Bronchial epithelial cell (primary cell): ENCODE measurements at places on chromosomes 16 and 17. TPM values are rescaled to one million over a fixed set of nuclear protein-coding genes. Genes with fewer than 3 reads are reported as not detected.

The TNRC6C gene
- 0.79 and 1.3 TPM in 2 replicates for total RNA-seq

The CCL8 gene
- total RNA-seq = not detected in 2 replicates

The CMTM2 gene
- not detected in 2 replicates for total RNA-seq

The GDPD3 gene
- 7.1 and 20.7 TPM in 2 replicates for total RNA-seq

The NATD1 gene
- 0.53 and 0.77 TPM in 2 replicates for total RNA-seq

The ABCA5 gene
- 11.6 and 15.6 TPM in 2 replicates for total RNA-seq

The ASPA gene
- not detected in 2 replicates for total RNA-seq

The KRT12 gene
- total RNA-seq = not detected in 2 replicates

The ABCA9 gene
- total RNA-seq = 0.13 and 0.26 TPM in 2 replicates

The SHISA6 gene
- not detected in 2 replicates for total RNA-seq

The RFFL gene
- total RNA-seq = 8.4 and 20.1 TPM in 2 replicates

The TBC1D28 gene
- 0.53 TPM in 1 of 2 replicates, not detected in the other for total RNA-seq

GRCh38 chr17:5282642-5283217 is 646 bp downstream of the RABEP1 start:
- DNase-seq = peak; percentile 17

DNA sequence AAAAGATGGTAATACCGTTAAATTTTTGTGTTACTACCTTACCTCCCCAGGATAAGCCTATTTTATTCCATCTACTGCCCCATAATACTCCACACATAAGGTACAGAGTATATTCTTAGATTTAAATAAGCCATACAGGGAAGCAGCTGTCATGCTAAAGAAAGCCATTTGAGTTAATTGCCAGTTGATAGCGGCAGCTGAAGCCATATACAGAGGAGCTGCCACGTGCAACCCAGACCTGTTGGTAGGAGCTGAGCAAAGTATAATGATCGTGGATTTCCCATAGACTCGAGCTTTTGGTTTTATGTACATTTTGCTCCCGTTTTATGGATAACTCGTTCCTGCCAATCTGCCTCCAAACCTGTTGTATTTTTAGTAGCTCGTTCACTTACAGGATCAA is 12.0 kb downstream of the CPSF4L start:
- no peak for DNase-seq

- no peak for DNase-seq
Measured at GRCh38 chr17:33837281-33837680, 417.8 kb upstream of the CCL2 start.

- no peak for DNase-seq
Measured at GRCh38 chr17:81994593-81995462, 17.4 kb downstream of the ASPSCR1 start.

GRCh38 chr17:31425282-31426040 is 34.0 kb downstream of the RAB11FIP4 start:
- DNase-seq = no peak

GRCh38 chr16:14186007-14186794 is 115.1 kb downstream of the MRTFB start:
- peak; percentile 26 for DNase-seq

GRCh38 chr16:9365370-9365728 is 273.9 kb downstream of the HAPSTR1 start:
- DNase-seq = no peak

DNA sequence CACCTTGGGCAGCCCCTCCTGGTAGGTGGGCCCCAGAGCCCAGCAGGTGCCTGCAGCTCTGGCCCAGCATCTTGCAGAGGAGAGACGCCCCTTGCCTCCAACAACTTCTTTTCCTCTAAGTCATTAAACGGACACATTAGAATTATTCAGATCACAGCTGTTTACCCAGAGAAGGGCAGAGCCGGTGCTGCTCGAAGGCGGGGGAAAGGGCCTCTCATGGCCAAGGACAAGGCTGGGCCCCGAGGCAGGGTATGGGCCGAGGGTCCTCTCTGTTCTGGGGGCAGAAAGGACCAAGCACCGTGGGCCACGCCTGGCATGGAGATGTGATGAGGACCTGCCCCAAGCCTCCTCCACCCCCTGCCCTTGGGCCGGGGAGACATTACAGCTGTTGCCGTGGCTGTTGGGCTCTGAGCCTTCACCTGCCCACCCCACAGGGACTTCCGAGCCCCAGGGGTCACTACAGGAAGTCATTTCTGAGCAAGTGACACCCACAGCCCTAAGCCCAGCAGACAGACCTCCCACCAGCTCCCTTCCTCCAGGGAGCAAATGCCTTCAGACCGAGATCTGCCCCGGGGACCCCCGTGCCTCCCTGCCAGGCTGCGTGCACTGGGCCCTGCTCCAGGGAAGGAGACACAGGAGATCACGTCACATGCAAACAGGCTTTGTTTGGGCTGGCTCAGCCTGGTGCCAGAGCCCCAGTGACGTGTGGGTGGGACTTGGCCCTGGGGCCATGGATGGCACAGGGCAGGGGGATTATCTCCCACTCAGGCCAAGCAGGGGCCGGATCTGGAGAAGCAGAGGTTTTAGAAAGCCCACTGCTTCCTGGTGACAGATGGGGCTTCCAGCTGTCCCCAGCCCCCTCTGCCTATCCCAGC is 699 bp upstream of the PVALEF start:
- DNase-seq = no peak

- no peak for DNase-seq
Measured at GRCh38 chr17:11467639-11468038, 130.6 kb upstream of the DNAH9 start.

DNA sequence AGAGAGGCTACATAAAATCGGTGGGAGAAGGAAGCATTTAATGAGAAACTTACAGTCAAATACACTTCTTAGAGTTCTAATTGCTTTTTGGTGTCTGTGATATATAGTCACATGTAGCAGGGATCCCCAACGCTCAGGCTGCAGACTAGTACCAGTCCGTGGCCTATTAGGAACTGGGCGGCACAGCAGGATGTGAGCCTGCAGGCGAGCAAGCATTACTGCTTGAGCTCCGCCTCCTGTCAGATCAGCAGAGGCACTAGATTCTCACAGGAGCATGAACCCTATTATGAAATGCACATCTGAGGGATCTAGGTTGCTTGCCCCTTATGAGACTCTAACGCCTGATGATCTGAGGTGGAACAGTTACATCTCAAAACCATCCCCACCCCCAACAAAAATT is 158.5 kb downstream of the TANC2 start:
- no peak for DNase-seq

DNA sequence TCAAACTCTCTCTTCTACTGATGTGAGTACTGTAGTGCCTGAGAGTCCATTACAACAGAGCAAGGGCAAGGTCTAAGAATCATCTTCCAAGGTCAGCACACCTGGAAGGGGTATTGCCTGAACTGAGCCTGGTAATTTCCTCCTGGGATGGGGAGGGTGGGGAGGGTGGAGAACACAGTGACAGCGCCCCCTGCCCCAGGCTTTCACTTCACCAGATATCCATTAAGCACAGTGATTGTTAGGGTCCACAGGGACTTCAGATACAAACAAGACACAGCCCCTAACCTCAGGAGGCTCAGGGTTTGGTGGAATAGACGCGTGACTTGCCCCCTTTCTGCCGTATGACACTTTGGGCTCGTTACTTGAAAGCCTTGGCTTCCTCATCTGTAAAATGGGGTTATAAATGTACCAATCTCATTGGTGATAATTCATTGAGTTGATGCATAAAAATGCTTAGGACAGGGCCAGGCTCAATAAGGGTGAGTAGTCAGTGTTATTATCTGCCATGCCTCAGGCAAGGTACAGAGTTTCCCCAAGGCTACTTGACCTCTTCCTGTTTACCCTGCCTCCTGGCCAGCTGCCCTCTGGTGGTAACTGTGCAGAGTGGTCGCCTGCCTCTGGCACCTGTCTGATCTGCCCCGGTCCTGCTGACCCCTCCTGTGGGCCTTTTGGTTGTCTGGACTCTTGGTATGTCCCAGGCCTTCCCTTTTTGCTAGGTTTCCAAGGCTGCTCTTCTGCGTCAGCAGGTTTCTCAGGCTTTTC is 13.1 kb upstream of the BRD7 start:
- DNase-seq = no peak

DNA sequence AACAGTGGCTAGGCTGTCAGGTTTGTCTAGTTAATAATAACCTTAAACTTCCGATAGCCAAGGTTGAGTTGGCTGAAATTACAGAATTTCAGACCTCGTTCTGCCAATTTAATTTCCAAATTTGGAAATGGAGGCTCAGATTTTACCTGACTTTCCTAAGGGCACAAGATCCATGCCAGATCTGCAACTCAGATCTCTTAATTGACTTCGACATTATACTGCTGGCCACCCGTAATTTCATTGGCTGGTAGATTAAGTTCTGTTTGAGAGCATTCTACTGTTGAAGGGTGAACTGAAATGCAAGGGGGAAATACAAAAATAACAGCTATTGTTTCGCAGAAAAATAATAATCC is 210.8 kb downstream of the CNTNAP4 start:
- DNase-seq = no peak

DNA sequence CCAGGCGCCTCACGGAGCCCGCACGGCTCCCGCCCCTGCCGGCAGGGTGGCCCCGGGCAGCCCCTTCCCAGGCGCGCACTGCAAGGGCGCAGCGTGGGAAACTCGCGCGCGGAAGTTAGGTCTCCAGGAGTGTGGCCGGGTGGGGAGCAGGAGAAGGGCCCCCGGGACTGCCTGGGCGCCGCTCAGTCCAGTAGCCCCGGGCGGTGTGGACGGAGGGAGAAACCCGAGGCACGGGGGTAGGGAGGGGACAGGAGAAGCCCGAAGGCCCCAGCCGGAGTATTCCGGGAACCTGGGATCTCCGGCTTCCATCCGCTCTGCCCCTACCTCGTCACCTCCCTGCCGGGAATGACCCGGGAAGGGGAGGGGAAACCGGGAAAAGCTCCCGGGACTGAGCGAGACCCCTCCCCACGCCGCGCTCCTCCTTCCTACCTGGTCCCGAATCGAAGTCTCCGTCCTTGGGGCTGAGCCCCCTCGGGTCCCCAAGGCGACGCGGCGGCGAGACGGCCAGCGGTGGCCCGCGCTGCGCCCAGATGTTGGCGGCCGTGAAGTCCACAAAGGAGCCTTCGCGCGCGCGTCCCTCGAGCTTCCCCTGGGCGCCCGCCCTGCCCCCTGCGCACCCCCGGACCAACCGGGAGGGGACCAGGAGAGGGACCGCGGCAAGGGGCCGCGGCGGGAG is 418 bp downstream of the SOCS3 start:
- no peak for DNase-seq

- DNase-seq = no peak
Measured at GRCh38 chr16:22004341-22004740, 3.4 kb upstream of the PDZD9 start.

DNA sequence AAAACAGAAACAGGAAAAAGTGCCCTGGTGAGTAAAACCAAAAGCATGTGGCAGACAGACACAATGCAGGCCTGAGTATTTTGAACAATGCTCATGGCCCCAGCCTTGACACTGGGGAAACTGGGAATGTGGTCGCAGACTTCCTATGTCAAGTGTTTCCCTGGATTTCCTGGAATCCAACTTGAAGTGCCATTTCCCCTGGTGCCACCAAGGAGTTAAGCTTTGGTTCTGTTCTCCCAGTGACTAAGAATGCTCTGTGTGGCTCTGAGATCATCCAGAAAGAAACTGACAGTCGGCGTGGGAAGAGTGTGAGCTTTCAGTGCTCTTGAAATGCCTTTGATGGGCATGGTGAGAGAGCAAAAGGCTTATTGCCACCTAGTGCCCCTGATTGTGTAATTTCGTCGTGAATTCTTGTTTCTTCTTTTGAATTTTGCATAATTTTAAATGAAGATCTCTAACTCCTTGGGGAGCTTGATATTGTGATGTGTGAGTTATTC is 96.0 kb downstream of the YPEL2 start:
- DNase-seq = peak; percentile 48

DNA sequence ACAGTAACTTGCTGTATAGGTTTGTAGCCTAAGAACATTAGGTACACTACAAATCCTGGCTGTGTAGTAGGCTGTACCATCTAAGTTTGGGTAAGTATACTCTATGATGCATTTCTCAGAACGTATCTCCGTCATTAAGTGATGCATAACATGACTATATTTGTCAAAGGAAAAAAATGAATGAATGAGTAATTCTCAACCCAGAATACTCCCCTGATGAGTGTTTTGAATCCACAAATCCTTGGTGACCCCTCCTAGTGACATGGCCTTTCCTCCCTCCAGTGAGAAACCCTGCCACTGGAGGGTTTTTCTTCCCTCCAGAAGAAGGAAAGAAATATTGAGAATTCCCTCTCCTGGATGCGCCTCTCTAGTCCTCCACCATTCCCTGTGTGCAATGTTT is 24.0 kb upstream of the SALL1 start:
- DNase-seq = no peak

GRCh38 chr17:6426356-6427101 is 8.4 kb downstream of the AIPL1 start:
- no peak for DNase-seq

DNA sequence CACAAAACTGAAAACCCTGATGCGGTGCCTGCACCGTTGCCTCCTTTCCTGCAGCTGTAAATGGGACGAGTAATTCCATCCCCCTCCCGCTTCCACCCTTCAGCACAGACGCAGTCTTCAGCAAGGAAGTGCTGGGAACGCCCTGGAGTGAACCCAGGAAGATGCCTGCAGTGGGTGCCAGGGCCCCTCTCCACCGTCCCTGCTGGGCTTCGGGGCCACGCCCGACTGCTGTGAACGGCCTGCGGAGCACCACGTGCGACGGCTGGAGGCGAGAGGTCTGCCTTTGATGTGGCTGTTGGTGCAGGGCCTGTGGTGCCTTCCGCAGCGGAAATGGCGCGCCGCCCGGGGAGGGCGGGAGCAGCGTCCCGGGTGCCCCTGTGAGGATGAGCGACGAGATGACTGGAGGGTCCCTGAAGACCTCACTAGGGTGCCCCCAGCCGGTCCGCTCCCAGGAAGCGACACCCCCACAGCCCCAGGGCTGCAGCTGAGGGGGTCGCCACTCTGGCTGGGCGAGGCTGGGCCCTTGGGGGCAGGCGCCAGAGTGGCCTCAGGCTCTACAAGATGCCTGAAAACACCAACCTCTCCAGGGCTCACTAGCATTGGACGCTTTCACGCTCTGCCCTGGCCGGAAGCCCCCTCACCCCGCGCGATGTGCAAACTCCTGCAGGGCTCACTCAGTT is 749 bp upstream of the MC1R start:
- DNase-seq = peak; percentile 78

GRCh38 chr16:56331399-56331798 is 93.9 kb downstream of the AMFR start:
- no peak for DNase-seq

GRCh38 chr17:75854101-75854748 is 910 bp downstream of the WBP2 start:
- DNase-seq = peak; percentile 69

DNA sequence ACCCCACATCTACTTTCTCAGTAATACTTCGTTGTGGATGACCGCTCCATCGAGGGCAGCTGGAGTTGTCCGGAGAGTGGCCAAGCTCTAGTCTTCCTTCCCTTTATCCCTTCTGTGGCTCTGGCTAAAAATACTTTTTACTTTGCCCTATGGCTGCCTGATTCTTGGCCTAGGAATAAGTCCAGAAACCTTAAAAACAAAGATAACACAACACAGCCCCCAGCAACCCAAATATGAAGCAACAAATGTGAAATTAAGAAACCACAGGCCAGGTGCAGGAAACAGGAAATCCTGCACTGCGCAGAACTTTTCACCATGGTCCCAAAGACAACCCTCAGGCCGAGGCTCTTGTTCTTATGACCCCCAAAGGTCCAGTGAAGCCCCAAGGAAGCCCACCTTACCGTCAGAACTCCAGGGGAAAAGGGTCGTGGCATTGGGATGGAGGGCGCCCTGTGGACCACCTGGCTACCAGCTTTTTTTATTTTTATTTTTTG is 26.0 kb downstream of the TK2 start:
- DNase-seq = no peak

GRCh38 chr17:83174362-83175118 is 95.1 kb downstream of the METRNL start:
- DNase-seq = no peak
